ENCODE measurements at places on chromosomes 12 and 14. TPM values are rescaled to one million over a fixed set of nuclear protein-coding genes. Genes with fewer than 3 reads are reported as not detected.

The KRT74 gene
- not detected for total RNA-seq

The DCAF4 gene
- total RNA-seq: 18.8 TPM

The SERPINA10 gene
- total RNA-seq: not detected

- H3K4me3 ChIP-seq: no peak overlapping the region
- H3K36me3 ChIP-seq: no peaks in the 10 kb centered on the region
- no peak overlapping the region for H3K27ac ChIP-seq
Measured at GRCh38 chr12:40469736-40470135, 222.5 kb upstream of the CNTN1 start.

All from WTC11 (cell line).